Stimulated activated CD4-positive, alpha-beta T cell treated with anti-CD3 and anti-CD28 coated beads, Interleukin-1b, Interleukin-23, amount 100 ng/mL, for 24 hours (primary cell): ENCODE measurements at places on chromosomes 1 and 21.

DNA sequence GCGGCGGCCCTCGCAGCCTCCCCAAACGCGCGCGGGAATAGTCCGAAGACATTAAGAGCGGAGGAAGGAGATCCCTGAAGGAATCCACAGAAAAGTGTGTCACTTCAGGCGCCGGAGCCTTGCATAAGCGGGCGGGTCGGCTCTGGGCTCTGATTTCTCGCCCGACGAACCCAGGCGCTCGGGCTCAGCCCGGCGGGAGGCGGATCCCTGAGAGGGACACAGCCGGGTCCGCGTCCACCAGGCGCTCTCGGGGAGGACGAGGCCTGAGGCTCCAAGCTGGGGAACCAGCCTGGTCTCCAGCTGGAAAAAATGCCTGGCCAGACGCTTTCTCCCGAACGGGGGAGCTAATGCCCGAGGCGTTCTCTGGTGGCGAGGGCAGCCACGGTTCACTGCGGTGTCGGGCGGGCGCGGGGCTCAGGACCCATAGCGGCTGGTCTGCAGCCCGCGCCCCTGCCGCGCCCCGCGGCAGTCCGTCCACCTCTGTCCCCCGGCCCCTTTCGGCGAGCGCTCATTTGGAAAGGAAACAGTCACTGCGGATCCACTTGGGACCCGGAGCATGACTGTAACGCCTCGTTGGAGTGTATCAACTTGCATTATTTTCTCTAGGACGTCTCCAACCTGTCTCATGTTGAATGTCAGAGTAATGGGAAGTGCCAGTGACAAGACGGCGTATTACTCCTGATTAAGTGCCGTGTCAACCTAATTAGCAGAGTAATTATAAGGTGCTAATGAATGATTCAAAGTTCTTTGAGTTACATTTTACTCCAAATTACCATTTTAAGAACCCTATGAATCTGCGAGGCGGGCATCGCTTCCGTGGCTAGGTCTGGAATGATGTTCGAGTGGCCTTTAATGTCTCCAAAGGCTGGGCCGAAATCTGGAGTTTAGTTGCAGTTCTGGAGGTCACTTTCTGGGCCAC, 1.6 kb upstream of the BARHL2 start:
- no peak for DNase-seq

GRCh38 chr1:2559509-2560298, 3.5 kb downstream of the TNFRSF14 start:
- DNase-seq: no peak

DNA sequence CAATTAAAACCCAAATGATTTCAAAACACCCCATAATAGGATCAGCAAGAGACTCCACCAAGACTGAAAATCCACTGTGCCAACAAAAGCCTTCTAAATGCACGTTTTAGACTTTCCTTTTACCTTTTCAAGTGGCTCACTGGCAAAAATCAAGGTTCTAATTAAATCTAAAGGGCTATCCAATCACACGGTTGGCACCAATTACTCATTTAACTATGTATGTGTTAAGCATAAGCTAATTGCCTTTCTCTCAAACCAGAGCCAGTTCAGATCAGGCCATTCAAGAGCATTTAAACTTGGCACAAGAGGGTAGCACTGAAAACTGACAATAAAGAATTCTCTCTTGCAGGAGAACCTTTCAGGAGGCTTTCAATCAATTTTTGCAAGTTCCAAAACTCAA, 139.5 kb downstream of the RGS7 start:
- DNase-seq: no peak

- DNase-seq: no peak
Measured at GRCh38 chr21:21864321-21864840, 866.2 kb downstream of the NCAM2 start.

GRCh38 chr21:14646893-14647292, 100.8 kb upstream of the SAMSN1 start:
- DNase-seq: no peak

DNA sequence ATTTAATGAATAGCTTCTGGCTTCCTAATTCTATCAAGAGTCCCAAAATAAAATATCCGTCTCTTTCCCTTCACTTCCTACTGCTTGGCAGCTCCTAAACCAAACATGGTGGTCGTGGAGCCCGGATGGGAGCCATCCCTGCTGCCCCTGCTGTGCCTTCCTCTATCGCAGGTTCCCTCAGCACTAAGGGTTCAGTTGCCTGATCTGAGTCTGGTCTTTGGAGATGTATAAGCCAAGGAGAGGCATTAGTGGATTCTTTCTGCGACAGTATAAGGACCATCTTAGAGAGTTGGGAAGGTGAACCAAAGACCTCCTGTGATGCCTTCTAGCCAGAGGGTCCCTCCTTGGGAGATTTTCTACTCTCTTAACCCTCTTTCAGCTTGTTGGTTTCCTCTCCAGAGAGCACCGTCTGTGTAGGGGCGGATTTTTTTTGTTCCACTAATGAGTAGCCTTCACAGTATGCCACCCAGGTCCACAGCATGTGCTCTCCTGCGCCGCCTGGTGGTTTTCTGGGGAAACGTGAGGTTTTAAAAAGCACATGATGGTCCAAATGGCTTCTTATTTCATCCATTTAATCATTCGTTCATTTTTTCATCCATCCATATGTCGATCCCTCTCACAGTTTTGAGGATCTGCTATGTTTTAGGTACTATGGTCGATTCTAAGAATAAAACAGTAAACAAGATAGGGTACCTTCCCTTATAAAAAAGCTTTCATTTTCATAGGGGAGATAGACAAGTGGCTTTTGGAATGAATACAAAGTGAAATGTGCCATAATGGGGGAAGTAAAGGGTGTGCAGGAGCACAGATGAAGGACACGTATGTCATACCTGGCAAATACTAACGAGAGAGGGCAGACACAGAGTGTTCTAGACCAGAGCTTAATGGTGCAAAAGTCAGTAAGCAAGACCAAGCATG, 71.0 kb downstream of the NFASC start:
- DNase-seq: no peak

- no peak for DNase-seq
Measured at GRCh38 chr1:69409731-69410456, 157.8 kb upstream of the LRRC7 start.

DNA sequence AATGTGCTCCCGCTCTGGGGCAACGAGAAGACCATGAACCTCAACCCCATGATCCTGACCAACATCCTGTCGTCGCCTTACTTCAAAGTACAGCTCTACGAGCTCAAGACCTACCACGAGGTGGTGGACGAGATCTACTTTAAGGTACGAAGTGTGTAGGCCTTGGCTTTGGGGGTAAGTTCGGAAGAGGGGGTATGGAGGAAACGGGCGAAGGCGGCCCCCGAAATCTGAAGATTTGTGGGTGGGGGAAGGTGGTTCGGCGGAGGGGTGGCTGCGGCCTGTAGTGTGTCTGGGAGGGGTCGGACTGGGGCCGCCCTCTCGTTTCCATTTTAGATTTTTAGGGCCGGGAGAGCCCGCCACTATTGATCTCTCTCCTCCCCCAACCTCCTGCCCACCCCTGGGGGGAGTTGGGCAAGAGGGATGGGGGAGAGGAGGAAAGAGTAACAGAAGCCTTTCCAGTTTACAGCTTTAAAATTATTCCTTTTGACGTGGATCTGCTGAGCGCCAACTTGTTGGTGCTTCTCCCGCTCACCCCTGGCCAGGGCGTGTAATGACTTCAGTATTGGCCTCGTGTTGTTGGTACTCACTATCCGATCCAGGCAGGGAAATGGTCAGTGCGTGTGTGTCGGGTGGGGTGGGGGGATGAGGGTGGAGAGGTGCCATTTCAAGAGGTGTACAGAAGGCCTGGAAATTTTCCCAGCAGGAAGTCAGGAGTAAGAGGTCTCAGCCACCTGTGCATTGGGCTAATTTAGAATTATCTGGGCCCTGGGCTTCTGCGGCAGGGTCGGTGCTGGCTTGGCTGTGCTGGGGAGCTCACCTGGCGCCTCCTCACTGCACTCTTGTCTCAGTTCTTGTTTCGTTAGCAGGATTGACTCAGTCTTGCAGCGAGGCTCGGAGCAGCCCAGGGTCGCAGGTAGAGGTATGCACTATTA, 880 bp downstream of the PRPF38B start:
- DNase-seq: peak; percentile 42
